ENCODE measurements at places on chromosomes 3 and 15.
A peak's percentile ranks its signal among the peaks of the same experiment; 100 is the strongest.

GRCh38 chr3:13277196-13277813 lies 142.8 kb downstream of the NUP210 start:
- DNase-seq = no peak

DNA sequence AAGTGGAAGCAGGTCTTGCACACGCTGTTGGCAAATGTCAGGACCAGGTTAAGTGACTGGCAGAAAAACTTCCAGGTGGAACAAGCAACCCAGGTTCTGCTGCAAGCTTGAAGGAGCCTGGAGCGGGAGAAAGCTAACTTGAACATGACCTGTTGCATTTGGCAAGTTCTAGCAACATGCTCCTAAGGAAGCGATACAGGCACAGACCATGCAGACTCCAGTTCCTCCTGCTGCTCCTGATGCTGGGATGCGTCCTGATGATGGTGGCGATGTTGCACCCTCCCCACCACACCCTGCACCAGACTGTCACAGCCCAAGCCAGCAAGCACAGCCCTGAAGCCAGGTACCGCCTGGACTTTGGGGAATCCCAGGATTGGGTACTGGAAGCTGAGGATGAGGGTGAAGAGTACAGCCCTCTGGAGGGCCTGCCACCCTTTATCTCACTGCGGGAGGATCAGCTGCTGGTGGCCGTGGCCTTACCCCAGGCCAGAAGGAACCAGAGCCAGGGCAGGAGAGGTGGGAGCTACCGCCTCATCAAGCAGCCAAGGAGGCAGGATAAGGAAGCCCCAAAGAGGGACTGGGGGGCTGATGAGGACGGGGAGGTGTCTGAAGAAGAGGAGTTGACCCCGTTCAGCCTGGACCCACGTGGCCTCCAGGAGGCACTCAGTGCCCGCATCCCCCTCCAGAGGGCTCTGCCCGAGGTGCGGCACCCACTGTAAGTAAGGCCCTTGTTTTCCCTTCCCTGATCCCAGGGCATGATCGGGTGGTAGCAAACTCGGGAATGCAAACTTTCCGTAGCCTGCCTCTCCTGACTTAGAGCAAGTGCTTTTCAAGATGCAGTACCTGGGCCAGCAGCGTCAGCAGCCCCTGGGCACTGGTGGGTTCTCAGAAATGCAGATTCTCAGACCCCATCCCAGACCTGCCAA lies 759 bp downstream of the GALNT15 start:
- DNase-seq = no peak

DNA sequence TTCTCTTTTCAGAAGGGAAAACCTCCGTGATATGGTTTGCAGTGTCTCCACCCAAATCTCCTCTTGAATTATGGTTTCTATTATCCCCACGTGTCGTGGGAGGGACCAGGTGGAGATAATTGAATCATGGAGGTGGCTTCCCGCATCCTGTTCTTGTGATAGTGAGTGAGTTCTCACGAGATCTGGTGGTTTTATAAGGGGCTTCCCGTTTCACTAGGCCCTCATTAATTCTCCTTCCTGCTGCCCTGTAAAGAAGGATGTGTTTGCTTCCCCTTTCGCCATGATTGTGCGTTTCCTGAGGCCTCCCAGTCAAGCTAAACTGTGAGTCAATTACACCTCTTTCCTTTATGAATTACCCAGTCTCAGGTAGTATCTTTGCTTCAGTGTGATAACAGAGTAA lies 692.7 kb upstream of the GRM7 start:
- DNase-seq = no peak

DNA sequence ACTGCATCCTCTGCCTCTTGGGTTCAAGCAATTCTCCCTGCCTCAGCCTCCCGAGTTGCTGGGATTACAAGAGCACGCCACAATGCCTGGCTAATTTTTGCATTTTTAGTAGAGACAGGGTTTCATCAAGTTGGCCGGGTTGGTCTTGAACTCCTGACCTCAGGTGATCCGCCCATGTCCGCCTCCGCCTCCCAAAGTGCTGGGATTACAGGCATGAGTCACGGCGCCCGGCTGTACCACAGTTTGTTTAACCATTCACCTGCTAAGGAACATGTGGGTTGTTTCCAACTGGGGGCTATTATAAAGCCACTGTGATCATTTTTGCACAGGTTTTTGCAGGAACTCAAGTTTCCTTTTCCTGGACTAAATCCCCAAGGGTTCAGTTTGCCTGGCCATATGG lies 123.2 kb upstream of the RAP2B start:
- no peak for DNase-seq

GRCh38 chr3:57805266-57805665 lies 49.2 kb downstream of the SLMAP start:
- no peak for DNase-seq

- no peak for DNase-seq
These were observed 1.0 kb downstream of the ILDR1 start for GRCh38 chr3:122021037-122021436.

GRCh38 chr15:42730536-42730935 lies 6.4 kb downstream of the CDAN1 start:
- no peak for DNase-seq

DNA sequence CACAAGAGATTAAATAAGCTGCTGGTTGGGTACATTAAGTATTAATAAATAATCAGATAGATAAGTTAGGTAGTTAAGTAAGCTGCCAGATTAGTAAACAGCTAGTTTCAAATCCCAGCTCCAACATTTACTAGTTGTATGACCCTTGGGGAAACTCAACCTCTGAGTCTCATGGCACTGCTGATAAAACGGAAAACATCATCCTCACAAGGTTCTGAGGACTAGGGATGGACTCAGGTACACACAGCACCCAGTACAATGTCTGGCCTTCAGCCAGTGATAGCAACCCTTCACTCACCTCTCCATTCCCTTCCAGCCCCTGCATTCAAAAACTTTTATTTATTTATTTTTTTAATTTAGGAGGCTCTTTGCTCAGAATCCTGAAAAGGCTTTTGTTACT lies 32.3 kb downstream of the B3GNT5 start:
- DNase-seq = no peak

- DNase-seq = no peak
These were observed 919.3 kb downstream of the TUSC7 start for GRCh38 chr3:117628823-117629291.

DNA sequence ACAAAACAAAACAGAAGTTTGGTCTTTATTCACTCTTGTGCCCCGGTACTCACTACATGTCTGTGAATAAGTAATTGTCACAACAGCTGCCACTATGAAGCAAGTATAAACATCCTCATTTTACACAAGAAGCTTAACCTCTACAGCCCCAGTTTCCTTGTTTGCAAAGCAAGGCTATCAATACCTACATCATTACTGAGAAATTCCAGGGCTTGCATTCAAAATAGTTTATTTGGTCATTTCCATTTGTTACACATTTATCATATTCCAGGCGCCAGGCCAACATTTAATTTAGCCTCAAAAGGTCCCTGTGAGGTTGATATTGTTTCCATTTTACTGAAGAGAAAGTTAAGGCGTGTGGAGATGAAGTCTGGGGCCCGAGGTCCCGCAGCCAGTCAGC lies 161.4 kb upstream of the LRTM1 start:
- DNase-seq = no peak

GRCh38 chr3:73144276-73144675 lies 82.8 kb downstream of the EBLN2 start:
- no peak for DNase-seq

DNA sequence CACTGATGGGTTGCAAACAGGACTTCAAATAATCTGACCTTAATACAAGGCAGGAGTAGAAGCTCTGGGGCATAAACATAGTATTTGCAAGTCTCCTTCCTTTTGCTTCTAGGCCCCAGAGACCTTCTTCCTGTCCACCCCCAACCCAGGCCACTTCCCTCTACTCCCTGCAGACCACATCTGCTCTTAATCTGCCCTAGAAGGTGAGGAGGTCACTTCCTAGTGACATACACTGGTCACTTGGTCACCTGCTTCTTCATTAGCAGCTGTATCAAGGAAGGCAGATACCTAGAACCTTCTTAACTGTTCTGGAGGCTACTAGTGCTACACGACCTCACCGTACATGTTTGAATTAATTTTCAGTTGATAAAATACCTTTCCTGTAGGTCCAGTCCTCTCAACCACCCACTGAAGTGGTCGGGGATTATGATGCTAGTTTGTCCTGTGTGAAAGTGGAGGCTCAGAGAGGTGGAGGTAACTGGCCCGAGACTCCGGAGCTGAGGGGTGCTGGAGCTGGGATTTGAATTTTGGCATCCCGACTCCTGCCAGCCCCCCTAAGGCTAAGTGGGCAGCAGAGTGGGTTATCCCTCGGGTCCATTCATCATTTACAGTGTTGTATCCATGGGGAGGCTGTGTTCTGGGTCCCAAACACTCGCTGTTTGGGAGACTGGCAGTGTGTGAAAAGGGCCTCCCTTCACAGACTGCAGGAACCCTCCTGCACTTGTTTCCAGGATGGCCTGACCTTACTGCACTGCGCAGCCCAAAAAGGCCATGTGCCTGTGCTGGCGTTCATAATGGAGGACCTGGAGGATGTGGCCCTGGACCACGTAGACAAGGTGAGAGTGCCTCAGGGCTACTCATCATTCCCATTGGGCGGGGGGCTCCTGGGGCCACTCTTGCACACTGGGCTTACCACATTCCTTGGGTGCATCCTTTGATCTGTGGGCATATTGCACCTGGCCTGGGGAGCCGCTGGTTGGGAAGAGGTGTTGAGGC lies 13.9 kb downstream of the ANKDD1A start:
- DNase-seq = no peak

GRCh38 chr15:78083186-78083585 lies 5.7 kb upstream of the TBC1D2B start:
- no peak for DNase-seq

DNA sequence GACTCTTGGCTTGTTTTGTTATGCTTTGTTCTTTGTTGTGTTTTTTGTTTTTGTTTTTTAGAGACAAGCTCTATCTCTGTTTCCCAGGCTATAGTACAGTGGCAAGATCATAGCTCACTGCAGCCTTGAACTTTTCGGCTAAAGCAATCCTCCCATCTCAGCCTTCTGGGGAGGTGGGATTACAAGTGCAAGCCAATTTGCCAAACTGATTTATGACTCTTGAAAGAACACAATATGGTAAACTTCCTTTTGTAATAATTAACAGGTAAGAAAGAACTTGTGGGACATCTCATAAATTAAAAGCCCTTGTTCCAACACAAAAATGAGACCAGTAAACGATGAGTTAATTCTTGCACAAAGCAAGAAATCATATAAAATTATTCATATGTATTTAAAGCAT lies 476.3 kb downstream of the MAGI1 start:
- no peak for DNase-seq

- DNase-seq = no peak
These were observed 59.5 kb downstream of the BFSP2 start for GRCh38 chr3:133459400-133459799.

DNA sequence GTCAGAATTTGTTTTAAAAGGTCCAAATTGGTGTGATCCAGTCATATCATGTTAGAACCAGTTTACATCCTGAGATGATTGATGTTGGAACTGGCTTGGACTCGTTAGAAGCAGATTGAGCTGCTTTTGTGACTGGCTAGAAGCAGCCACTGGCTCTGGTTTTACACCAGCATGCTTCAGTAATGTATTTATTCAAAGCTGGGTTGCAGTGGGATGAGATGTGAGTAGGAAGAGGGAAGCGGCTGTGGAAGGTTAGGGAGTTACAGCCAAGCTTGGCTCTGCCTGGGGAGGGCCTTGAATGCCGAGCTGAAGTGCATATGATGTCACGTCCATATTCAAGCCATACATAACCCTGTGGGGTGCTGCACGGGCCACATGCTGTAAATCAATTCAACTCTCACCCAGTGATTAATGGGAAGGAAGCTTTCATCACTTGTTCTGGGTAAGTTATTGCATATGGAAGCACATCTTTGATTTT lies 104.0 kb upstream of the SMAD3 start:
- DNase-seq = no peak

DNA sequence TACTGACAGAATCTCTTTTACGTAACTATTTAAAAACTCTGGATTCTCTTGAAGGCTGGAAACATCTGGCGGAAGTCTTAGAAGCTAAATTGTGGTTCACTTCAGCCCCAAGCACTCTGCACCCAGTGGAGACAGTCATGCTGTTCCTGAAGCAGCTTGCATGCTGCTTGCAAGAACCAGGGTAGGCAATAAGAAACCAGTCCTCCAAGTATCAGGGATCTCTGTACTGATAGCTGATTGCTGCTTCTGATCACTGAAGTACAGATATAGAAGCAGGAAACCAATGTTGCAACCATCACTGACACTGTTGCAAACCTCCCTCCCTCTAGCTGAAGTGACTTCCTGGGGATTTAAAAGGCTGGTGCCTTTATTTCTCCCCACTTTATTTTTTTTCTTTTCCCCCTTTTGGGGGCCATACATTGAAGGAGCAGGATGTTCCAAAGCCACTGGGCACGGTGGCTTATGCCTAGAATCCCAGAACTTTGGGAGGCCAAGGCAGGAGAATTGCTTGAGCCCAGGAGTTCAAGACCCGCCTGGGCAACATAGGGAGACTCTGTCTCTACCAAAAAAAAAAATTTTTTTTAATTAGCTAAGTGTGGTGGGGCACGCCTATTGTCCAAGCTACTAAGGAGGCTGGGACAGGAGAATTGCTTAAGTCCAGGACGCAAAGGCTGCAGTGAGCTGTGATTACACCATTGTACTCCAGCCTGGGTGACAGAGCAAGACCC lies 15.3 kb downstream of the SPCS1 start:
- DNase-seq = peak; percentile 29

DNA sequence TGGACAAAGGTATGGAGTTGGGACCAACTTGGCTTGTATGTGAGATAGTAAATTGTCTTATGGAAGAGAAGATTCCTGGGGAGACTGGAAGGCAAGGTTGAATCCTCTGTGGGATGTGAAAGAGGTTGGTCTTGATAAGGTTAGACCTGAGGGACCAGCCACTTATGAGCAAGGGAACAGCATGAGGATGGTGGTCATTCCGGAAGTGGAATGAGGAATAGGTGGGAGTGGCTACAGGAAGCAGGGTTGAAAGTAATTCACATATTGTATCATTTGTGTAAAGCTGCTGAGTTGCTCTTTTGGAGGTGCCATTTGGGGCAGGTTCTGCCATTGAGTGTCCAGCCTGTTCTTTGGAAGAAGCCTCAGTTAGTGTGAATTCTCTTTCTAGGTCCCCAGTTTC lies 13.2 kb downstream of the USP13 start:
- DNase-seq = no peak

- no peak for DNase-seq
These were observed 94.7 kb upstream of the TUSC7 start for GRCh38 chr3:116614795-116615362.

- no peak for DNase-seq
These were observed 25.9 kb downstream of the CSTA start for GRCh38 chr3:122350814-122351418.

- DNase-seq = no peak
These were observed 29.9 kb upstream of the GOLGA8B start for GRCh38 chr15:34613301-34613700.

GRCh38 chr3:187015903-187016638 lies 85.7 kb downstream of the ST6GAL1 start:
- DNase-seq = no peak

All from central memory CD4-positive, alpha-beta T cell (primary cell).